ENCODE measurements at places on chromosomes 2 and 18.

GRCh38 chr2:49167131-49167530, 12.8 kb upstream of the FSHR start:
- no peaks in the 10 kb centered on the region for H3K36me3 ChIP-seq
- DNase-seq, result no peak
- no peak overlapping the region for H3K27ac ChIP-seq
- H3K4me3 ChIP-seq, result no peak overlapping the region
- H3K27me3 ChIP-seq, result no peaks in the 10 kb centered on the region

DNA sequence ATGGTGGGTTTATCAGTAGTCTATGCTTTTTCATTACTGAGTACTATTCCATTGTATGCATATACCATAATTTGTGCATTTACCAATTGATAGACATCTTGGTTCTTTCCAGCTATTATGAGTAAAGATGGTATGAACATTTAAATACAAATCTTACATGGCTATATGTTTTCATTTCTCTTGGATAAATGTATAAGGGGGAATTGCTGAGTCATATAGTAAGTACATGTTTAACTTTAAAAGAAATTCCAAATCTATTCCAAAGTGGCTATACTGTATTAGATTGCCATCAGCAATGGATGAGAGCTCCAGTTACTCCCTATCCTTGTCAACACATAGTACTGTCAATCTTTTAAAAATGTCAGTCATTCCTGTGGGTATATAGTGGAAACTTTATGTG, 243.9 kb downstream of the CDCA7 start:
- H3K4me3 ChIP-seq, result no peak overlapping the region
- H3K27ac ChIP-seq, result no peak overlapping the region
- H3K27me3 ChIP-seq, result peaks cover 10% of the 10 kb centered on the region
- no peak for DNase-seq
- H3K4me1 ChIP-seq, result no peaks in the 10 kb centered on the region

- no peak overlapping the region for H3K27ac ChIP-seq
- no peak overlapping the region for H3K4me3 ChIP-seq
- no peaks in the 10 kb centered on the region for H3K27me3 ChIP-seq
- no peaks in the 10 kb centered on the region for H3K36me3 ChIP-seq
- DNase-seq, result no peak
- no peaks in the 10 kb centered on the region for H3K4me1 ChIP-seq
Measured at GRCh38 chr2:222105046-222105445, 193.8 kb downstream of the PAX3 start.

DNA sequence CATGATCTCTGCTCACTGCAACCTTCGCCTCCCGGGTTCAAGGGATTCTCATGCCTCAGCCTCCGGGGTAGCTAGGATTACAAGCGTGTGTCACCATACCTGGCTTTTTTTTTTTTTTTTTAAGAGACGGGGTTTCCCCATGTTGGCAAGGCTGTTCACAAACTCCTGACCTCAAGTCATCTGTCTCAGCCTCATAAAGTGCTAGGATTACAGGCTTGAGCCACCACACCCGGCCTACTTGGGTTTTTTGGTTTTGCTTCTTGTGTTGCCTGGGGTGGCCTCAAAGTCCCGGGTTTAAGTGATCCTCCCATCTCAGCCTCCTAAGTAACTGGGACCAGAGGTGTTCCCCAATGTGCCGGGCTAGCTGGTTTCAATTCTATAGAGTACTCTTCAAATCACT, 64.6 kb downstream of the NAPG start:
- H3K27ac ChIP-seq, result no peak overlapping the region
- H3K4me3 ChIP-seq, result no peak overlapping the region
- peaks cover 3% of the 10 kb centered on the region for H3K4me1 ChIP-seq
- H3K27me3 ChIP-seq, result no peaks in the 10 kb centered on the region
- DNase-seq, result no peak
- no peaks in the 10 kb centered on the region for H3K36me3 ChIP-seq

- H3K36me3 ChIP-seq, result no peaks in the 10 kb centered on the region
- no peaks in the 10 kb centered on the region for H3K27me3 ChIP-seq
- no peak overlapping the region for H3K4me3 ChIP-seq
- no peak for DNase-seq
Measured at GRCh38 chr2:125364192-125364983, 1291.6 kb upstream of the GYPC start.

DNA sequence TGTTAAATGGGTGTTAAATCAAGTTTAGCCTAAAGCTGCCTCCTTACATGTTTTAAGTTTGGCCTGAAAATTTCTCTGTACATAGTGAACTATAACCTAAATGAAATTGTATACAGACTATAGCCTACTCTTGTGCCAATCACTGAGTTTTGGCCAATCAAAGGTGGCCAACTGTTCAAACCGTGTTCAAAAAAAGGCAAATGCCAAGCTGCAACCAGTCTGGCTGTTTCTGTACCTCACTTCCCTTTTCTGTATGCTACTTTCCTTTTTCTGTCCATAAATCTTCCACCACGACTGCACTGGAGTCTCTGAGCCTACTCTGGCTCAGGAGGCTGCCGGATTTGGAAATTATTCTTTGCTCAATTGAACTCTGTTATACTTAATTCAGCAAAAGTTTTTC, 121.0 kb downstream of the SPOPL start:
- no peak overlapping the region for H3K4me3 ChIP-seq
- H3K27ac ChIP-seq, result no peak overlapping the region
- H3K36me3 ChIP-seq, result no peaks in the 10 kb centered on the region
- DNase-seq, result no peak
- peaks cover 5% of the 10 kb centered on the region for H3K27me3 ChIP-seq
